ENCODE measurements at places on chromosomes 6 and 20.

- DNase-seq, result no peak
Measured at GRCh38 chr6:56959938-56960337, 5.0 kb downstream of the BEND6 start.

DNA sequence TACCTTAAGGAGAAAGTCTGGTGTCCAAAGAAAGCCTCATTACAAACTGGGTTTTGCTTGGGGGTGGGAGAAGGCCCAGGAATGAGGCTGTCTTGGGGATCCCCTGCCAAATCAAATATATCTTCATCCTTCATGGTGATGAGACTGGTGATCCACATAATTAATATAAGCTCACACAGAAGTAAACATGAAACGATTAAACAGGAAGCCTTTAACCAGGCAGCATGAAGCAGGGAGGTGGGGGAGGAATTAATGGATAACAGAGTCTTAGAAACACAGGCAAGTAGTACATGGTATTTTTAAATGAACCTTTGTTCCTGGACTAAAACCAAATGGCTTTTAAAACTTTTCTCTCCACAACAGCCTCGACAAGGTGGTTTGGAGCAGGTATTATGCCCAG, 437.5 kb downstream of the TFAP2A start:
- no peak for DNase-seq

- DNase-seq, result no peak
Measured at GRCh38 chr20:38626921-38627659, 25.5 kb downstream of the ARHGAP40 start.

GRCh38 chr6:72035486-72035885, 149.1 kb downstream of the RIMS1 start:
- DNase-seq, result no peak

DNA sequence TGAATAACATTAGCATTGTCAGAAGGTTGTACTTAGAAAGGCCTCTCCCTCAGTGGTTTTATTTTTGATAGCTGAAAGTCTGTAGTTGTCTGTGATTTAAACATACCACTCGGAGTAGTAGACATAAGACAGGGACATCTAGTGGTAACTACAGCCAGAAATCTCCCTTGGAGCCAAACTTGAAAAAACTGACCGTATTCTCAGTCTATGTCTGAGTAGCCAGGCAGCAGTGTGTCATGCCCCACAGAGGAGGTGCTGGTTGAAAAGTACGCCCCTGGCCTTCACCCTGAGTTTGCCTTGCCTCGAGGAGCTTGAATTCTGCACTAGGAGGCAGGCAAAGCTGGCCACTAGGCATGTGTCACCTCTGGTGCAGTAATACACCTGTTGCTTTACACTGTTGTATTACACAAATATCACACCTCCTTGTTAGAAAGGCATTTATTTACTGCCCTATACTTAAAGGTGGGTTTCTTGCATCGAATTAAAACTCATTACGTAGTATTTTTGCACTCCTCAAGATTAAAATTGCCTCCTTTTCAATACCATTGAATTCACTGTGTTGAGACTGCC, 20.8 kb downstream of the ZBTB2 start:
- no peak for DNase-seq

DNA sequence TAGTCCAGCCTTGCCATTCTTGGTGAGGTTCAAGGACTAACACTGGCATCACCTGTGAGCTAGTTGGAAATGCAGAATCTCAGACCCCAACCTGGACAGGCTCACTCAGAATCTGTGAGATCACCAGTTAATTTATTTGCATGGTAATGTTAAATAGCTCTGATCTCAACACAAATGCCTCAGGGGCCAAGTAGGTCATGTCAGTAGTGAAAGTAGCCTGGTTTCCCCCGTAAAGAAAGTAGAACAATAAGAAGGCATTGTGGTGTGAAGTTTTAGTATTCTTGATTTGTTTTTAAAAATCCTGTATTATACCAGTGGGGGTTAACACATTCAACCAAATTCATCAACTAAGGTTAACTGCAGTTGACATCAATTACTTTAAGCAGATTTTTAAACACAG, 105.5 kb downstream of the PPP1R14C start:
- DNase-seq, result no peak

DNA sequence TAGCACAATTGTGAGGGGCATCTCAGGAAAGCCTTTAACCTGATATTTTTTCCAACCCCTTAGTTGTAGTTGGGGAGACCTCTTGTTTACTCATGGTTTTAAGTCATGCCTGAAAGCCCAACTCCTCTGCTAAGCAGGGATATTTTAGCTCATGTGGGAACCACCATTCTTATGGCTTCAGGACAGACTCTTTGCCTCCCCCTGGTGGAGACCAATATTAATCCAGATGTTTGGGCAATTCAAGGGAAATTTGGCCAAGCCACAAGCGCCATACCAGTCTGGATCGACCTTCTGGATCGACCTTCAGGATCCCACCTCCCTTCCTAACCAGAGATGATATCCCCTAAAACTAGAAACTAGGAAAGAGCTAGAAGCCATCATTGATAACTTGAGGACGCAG, 211.2 kb downstream of the C6orf118 start:
- no peak for DNase-seq

GRCh38 chr6:33846226-33846625, 42.4 kb upstream of the MLN start:
- no peak for DNase-seq

DNA sequence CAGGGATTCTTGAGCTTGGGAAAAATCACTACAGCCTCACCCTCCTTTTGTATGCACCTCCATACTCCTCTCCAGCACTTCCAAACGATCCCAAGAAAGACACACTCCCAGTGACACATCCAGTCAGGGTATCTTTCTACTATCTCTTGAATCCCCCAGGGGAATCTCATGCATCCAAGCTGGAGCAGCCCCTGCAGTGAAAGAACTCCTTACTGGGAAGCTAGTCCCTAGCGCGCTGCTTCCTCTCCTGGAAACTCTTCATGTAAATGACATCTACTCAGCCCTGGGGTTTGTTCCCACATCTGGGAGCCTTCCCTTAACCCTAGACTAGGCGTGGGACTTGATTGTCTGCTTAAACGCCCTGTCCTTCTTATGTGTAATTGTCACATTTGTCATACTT, 329.1 kb upstream of the QKI start:
- DNase-seq, result no peak

GRCh38 chr6:143721642-143722041, 43.9 kb downstream of the PHACTR2 start:
- DNase-seq, result no peak

GRCh38 chr6:143963158-143963919, 44.7 kb downstream of the PLAGL1 start:
- DNase-seq, result no peak

GRCh38 chr6:145783796-145784195, 30.8 kb downstream of the FBXO30 start:
- no peak for DNase-seq

GRCh38 chr6:45613656-45614055, 235.9 kb upstream of the SUPT3H start:
- no peak for DNase-seq

DNA sequence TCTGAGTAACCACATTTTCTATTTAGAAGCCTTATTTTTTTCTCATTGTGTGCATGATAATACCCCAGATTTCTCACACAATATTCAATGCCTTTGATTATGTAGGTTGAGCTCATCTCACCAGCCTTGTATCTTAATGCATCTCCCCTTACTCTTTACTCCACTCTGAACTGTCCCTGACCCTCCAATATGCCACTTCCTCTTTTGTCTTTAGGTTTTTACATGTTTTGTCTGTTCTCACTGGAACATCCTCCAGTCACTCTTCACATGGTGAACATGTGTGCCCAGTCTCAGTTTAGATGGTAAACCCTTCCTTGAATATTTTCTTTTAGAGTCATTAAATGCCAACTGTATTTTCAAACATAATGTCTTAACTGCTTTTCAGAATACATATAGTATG, 392.9 kb upstream of the IMPG1 start:
- DNase-seq, result no peak

DNA sequence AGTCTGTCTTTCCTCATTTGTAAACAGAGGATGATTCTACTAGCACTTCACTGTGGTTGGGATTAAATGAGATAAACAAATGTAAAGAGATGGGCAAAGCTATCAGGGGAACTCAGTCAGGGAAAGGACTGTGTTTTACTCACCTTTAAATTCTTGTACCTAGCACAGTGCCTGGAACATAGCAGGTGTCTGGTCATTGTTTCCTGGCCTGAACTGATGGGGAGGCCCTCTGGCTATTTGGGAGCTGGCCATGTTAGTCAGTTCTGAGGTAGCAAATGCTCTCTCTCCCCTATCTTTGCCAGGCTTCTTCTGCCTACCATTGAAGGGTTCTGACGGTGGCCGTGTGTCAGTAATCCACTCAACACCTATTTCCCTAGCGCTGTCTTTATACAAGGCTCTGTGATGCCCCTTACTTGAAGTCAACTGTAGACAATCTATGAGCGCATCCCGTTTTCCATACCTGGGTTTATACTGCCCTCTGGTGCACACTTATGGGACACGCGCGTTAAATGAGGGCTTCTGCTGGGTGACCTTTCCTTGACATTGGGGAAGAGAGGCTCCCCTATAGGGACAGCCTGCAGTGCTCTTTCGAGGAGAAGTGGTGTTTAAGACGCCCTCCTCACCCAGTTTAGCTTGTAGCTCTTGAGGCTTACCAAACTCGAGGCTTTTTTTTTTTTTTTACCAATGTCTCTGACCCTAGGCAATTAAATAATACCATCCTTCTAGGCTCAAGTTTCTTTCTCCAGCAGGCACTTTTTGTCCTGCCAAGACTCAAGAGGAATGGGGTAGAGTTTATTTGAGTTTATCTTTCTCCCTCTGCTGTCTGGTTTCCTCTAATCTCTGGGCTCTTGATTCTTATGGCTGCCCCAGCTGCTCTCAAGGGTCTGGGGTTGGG, 4.0 kb upstream of the SPATS1 start:
- peak; percentile 59 for DNase-seq

GRCh38 chr20:47317127-47317895, 39.2 kb downstream of the ZMYND8 start:
- DNase-seq, result no peak

- no peak for DNase-seq
Measured at GRCh38 chr6:1575210-1576041, 34.3 kb upstream of the FOXC1 start.

GRCh38 chr6:16043171-16044135, 85.4 kb upstream of the MYLIP start:
- no peak for DNase-seq

GRCh38 chr6:18362058-18362561, 25.0 kb upstream of the RNF144B start:
- DNase-seq, result no peak

- no peak for DNase-seq
Measured at GRCh38 chr20:44776980-44777379, 31.3 kb downstream of the KCNK15 start.

GRCh38 chr6:32112431-32112980, 3.4 kb upstream of the TNXB start:
- DNase-seq, result no peak

DNA sequence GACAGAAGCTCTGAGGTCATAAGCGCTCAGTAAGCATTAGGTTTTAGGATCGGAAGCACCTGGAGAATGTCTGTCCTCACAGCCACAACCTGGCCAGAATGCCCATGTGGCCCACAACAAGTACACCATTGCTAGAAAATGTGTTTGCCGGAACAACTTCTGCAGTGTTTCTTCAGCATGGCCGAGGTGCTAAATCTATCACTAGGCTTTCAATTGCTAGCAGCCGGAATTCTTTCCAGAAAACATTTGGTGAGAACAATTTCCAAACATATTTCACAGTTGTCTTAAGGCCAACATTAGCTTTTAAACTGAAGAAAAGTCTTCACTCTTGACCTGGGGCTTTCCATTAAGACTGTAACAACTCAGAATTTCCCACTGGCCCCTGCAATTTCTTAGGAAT, 18.2 kb upstream of the ADTRP start:
- no peak for DNase-seq

GRCh38 chr20:57613481-57613921, 6.7 kb downstream of the ZBP1 start:
- DNase-seq, result no peak

DNA sequence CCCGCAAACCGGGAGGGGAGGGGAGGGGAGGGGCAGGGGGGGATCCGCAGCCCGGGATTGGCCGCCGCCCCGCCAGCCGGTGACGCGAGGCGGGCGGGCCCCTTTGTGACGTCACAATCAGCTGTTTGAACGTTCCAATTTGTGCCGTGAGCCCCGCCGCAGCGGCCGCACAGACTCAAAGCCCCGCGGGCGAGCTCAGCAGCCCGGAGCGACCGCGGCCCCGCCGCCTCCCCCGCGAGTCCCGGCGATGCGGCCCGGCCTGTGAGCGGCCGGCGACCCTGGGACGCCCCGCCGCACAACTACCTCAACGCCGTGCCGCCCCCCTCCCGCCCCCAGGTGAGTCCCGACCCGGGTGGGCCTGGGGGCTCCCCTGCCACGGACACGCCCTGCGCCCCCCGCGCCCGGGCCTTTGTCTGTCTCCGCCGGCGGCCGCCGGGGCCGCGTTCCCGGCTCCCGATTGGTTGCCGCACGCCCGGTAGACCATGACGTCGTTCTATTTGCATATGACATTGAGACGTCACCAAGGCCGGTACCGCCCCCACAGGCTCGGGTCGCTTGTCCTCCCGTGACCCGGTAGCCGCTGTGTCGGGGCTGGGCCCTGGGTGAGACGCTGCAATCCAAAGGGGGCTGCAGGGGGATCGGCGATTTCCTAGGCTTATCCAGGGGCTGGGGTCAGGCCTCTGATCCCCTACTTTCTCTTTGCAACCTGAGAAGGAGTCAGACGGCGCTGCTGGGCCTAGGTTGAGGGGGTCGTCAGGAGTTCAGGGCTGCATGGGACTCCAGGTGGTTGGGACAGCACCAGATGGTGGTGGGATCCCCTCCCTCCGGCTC, at the start of gene TP53INP2:
Gene TP53INP2 (plus strand): TSS at position 168 of the 831 bp plus-strand sequence. CDS start 4,396 bp downstream, outside the sequence.
- DNase-seq, result peak; percentile 68

- DNase-seq, result peak; percentile 56
Measured at GRCh38 chr6:56241124-56241802, 6.1 kb downstream of the COL21A1 start.

DNA sequence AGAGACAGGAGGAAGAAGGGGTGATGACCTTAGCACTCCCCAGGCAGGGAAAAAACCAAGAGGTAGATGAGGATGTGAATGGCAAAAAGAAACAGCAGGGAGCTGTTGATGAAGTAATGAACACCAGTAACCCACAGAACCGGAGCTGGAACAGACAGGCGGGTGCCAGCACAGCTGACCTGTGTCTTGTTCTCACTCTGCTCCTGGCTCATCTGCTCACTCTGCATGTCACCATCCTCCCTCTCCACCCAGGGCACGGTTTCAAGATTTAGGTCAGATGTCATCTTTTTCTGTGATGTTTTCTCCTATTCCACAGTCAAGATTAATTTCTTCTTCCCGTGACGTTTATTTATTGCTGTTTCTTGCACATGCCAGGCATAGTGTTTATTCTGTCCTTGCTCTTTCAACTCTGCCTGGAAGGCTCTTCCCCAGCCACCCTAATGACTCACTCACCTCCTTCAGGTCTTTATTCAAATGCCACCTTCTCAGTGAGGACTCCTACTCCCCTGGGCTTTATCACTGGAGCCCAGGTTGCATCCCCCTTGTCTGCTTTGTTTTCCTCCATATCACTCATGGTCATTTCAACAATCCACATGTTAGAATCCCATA, 164.5 kb upstream of the HDAC2 start:
- DNase-seq, result no peak

DNA sequence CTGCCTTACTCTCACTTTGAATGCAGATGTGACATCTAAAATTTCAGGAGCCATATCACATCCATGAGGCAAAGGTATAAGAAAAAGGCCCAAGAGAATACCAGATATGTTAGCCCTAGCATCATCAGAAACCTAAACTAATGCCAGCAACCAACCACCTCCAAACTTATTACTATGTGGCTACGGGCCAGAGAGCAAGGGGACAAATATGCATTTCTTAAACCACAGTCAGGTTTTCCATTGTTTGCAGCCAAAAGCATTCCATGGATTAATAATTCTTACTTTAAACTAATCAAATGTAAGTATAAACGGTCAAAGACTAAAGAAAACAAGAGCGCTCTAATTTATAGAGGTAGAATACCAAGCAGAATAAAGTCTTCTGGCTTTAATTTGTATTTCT, 84.7 kb downstream of the TASP1 start:
- no peak for DNase-seq
